CD8-positive, alpha-beta memory T cell (primary cell): ENCODE measurements at places on chromosomes 6 and 20.

DNA sequence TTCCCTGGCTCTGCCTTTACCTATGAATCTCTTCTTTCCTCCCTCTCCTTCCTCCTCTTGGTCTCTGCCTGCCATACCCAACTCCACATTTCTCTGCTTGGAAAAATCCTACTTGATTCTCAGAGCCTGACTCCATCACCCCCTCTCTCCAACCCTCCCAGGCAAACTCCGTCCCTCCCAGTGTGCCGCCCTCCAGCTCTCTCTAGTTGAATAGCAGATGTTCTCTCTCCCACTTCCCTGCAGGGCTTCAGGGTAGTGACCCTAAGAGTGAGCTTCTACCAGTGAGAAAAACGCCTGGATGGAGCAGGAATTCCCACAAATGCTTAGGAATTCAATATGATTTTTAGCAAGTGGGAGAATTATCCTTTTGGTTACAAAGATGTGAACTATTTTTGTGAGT lies 141.6 kb downstream of the MTHFD1L start:
- no peak for DNase-seq

DNA sequence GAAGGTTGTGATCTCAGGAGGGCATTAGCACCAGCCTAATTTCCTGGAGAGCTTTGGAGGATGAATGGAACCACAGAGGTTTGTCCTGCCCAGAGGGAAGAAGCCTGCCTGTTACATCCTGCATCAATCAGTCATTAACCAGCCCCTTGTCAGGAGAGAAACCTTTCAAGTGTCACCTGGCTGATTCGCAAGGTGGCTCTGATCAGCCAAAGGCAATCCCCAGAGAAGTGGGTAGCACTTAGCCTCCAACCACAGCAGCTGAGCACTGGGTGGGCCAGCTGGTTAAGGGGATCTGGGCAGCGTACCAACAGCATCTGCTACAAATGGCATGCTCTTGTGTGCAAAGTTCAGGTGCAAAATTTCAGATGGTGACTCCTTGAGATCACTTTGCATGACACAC lies 26.9 kb downstream of the ANKEF1 start:
- DNase-seq, result no peak

DNA sequence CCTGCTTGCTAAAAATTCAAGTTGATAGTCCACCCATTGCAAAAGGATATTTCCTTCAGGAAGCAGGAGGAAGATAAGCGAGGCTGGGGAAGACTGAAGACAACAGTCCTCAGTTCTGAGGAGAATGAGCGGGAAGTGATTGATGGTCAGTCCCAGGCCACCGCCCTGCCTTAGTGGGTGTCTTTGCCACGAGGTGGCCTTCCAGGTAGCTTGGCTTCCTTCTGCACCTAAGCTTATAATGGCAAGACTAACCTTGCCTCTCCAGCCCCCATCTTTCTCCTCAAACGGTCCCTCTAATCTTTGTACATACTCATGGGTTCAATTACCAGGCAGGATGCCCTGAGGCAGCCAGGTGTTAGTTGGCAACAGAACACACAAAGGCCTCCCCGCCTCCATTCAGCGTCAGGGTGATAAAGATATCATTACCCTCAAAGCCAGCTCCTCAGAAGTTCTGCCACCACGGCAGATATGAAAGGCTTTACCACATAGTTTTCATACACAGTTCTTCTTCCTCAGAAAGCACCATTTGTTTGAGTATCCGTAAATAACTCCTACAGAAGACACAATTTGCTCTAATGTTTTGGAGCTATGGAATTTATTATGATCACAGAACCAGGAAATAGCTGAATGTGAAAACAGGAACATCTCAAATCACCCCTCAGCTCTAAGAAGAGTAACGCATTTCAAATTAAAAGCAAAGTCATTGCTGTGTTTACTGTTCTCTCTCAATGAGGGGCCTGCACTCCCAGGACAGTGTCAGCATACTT lies 249.4 kb downstream of the ATXN1 start:
- DNase-seq, result peak; percentile 58

DNA sequence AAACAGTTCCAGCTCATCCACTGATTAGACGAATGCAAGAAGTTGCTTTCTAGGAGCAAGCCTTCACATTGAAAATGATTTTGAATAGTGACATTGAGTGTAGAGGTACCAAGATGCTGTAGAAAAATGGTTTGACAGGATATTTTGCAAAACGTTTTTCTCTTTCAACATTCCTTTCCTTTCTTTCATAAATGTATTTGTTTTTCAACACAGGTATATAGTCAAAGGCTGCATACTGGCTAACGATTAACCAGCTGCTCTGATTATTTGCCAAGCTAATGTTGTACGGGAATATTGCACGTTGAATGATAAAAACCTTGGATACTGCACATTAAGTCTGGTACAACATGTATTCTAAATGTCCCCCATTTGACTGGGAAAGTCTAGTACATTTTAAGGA lies 78.8 kb upstream of the TENT5A start:
- no peak for DNase-seq

DNA sequence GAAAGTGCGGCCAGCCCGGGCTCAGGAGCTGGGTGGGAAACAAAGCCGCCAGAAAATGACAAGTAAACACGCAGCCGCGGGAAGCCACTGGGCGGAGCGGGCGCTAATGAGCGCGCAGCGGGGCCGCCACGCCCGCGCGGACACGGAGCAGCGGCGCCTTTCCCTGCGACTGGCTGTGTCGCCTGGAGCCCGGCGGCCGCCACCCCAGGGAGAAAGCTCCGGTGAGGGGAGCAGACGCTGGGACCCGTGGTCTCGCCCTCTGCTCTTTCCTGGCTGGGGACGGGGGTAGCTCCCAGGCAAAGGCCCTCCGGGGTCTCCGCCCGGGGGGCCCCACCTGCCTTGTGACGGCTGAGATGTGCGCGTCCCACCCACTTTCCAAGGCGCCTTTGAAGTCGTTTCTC lies 54.9 kb downstream of the PRR18 start:
- DNase-seq, result no peak

GRCh38 chr20:57991211-57991881 lies 237.1 kb downstream of the ANKRD60 start:
- DNase-seq, result no peak

DNA sequence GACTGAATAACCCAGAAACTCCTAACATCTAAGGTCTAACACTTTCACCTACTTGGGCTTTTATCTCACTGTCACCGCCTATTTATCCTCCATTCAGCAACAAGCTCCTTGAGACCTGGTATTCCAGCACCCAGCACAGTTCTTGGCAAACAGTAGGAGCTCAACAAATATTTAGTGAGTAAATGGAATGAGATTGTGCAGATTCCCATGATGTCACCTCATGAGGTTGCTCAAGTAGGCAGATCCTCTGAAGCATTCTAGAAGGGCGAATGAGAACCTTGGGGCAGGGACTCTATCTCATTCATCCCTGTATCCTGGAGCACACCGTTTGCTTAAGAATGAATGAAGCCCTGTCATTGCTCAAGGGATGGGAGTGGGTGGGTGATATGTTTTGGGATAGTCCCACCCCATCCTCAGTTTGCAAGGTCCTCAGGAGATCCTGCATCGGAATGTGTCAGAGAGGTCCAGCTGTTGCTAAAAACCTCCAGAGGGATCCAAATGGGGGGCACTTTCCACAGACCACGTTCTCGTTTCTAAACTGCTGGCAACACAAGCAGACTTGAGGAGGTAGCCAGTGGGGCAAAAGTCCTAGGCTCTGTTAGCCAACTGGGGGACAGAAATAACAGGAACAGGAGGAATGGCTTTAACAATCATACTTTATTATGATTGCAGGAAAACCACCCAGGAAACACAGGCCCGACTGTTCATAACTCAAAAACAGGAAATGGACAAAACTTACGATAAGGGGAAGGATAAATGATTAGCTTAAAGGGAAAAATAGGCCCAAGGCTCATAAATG lies 42.0 kb downstream of the EDN1 start:
- no peak for DNase-seq

GRCh38 chr6:166105341-166106075 lies 62.1 kb downstream of the TBXT start:
- no peak for DNase-seq

- DNase-seq, result no peak
Observed at GRCh38 chr6:136641166-136641565, 90.9 kb upstream of the MAP7 start.

DNA sequence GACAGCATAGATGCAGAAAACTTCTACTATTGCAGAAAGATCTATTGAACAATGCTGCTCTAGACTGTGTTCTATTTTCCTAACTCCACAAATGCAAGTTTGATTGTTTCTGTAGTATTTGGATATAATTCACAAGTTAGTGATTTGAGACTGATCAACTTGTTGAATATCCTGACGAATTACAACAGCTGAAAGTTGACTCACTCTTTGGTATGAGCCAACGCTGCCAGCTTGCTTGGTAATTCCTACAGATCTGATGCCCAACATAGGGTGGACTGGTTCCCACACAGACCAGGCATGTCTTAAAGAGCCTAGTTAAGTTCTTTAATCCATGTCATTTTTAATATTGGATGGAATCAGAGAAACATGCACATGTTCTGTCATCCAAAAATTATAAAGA lies 231.0 kb upstream of the RAB32 start:
- DNase-seq, result no peak

DNA sequence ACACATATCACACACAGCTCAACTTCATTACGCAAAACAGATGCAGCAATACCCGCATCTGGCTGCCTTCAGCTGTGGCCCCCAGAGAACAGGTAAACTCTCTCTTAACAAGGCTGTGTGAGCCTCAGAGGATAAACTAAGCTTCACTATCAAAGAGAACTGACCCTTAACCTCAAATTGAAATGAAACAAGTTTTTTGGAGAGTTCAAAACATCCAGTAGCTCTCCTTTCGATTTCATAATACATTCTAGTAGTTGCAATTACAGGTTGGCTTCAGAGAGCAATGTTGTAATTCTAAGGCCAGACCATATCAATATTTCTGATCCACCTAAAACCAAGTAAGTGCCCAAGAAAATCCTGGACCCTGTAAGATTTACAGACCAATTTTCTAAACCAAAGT lies 113.5 kb downstream of the FAXC start:
- DNase-seq, result no peak

- no peak for DNase-seq
Observed at GRCh38 chr20:51854921-51855320, 52.6 kb upstream of the SALL4 start.

DNA sequence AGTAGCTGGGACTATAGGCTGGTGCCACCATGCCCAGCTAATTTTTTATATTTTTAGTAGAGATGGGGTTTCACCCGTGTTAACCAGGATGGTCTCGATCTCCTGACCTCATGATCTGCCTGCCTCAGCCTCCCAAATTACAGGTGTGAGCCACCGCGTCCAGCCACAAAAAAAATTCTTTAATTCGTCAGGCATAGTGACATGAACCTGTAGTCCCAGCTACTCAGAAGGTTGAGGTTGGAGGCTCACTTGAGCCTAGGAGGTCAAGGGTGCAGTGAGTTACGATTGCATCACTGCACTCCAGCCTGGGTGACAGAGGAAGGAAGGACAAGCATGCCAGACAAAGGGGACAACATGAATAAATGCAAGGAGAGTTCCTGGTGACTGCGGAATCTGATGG lies 19.5 kb upstream of the ASXL1 start:
- no peak for DNase-seq

DNA sequence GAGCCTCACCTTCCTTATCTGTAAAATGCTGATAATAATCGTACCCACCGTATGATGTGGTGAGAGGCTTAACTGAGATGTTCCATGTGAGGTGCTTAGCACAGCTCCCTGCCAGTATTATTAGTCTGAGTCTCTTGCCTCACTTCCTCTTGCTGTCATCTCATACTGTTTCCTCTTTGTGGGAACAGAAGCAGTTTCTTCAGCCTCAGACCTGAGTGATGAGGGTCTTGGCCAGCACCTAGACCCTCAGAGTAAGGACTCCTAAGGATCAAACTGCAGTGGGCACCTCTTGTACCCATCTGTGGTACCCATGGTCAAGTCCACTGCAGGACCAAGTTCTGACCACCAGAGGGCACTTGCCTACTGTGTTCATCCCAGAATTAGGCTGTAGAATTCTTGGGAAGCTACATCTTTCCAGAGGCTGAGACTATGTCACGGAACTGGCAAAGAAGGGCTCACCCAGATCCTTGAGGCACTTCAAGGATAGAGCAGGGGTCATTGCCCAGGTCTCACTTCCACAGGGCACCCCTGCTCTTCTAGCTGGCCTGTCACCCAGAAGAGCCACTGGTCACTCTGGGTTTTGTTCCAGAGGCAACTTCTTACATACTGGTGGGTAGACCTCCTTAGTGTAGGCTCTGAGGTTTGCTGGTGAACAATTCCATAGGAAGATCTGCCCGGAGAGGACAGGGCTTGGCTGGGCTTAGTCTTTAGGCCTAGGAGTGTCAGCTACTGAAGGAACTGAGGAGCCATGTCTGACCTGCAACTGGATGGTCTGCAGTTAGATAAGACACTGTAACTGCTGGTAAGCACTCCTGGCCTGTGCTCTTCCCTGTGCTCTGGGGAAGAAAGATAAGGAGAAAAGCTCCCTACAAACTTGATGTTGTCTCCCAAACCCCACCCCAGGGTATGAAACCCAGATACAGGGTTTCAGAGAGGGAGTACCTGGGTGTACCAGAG lies 20.6 kb upstream of the SGK2 start:
- no peak for DNase-seq

GRCh38 chr6:135195041-135195440 lies 13.9 kb downstream of the MYB start:
- DNase-seq, result no peak

- no peak for DNase-seq
Observed at GRCh38 chr6:163332575-163332974, 81.9 kb upstream of the QKI start.

- no peak for DNase-seq
Observed at GRCh38 chr20:63136296-63136695, 79.6 kb downstream of the YTHDF1 start.

GRCh38 chr6:80234401-80234800 lies 127.9 kb downstream of the BCKDHB start:
- DNase-seq, result no peak

DNA sequence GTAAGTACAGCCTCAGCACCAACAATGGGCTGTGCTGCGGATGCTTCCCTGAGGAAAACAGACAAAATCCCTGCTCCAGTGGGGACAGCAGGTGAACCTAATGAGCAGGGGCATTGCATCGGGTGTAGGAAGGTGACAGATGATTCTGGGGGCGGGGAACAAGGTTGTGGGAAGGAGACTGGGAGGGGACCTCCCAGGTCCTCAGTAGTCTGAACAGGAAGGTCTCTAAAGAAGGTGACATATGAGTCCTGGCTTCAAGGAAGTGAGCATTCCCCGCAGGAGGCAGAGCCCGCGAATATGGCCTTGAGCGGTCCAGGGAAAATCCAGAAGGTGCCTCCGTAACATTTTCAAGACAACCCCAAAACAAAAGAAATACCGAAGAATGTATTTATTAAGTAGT lies 19.4 kb downstream of the ULBP1 start:
- no peak for DNase-seq

DNA sequence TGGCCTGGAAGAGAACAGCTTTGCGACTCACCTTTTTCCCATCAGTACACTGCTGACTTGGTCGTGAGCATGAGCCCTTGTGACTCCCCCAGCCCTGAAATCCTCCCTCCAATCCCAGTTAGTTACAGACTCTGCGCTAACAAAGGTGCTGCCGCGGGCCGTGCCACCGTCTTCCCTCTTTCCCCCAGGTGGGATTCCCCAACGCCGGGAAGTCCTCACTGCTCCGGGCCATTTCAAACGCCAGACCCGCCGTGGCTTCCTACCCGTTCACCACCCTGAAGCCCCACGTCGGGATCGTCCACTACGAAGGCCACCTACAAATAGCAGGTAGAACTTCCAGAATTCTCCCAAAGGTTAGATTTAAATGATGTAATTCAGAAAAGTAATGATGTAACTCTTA lies 16.1 kb downstream of the MTG2 start:
- DNase-seq, result no peak

- DNase-seq, result no peak
Observed at GRCh38 chr6:21678990-21679389, 85.4 kb downstream of the SOX4 start.

- DNase-seq, result no peak
Observed at GRCh38 chr6:102853249-102853955, 1459.9 kb downstream of the GRIK2 start.

GRCh38 chr20:62676976-62677375 lies 31.7 kb upstream of the NTSR1 start:
- DNase-seq, result no peak
